ENCODE measurements at places on chromosomes 6 and 20. TPM values are rescaled to one million over a fixed set of nuclear protein-coding genes. Genes with fewer than 3 reads are reported as not detected.

- H3K36me3 ChIP-seq = no peaks in the 10 kb centered on the region
- no peak overlapping the region for H3K27ac ChIP-seq
- no peak overlapping the region for H3K4me3 ChIP-seq
These were observed 528.2 kb upstream of the MARCKS start for GRCh38 chr6:113328886-113329381.

The FAM210B gene
- total RNA-seq = 5.3 TPM

GRCh38 chr6:45293306-45293705 lies 34.8 kb upstream of the RUNX2 start:
- no peaks in the 10 kb centered on the region for H3K36me3 ChIP-seq
- H3K4me3 ChIP-seq = no peak overlapping the region
- H3K27me3 ChIP-seq = no peaks in the 10 kb centered on the region
- H3K27ac ChIP-seq = no peak overlapping the region
- DNase-seq = no peak
- peaks cover 17% of the 10 kb centered on the region for H3K4me1 ChIP-seq

The JAG1 gene
- total RNA-seq = not detected

The FAM162B gene
- total RNA-seq = not detected

DNA sequence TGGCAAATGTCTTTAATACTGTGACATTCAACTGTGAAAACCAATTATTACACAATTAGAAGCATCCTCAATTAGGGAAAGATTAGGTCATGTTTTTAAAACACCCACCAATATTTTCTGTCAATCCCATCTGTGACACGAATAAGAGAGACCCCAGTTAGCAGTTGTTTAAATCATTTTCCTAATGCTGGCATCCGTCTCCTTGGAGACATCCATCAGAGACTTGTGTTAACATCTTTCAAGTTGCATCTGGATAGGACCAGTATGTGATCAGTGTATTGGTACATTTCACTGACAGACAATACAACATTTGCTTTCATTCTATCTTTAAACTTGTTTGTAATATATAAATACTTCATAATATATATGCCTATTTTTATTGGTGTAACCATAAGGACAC lies 420.7 kb upstream of the RNF217 start:
- H3K4me3 ChIP-seq = no peak overlapping the region
- no peaks in the 10 kb centered on the region for H3K4me1 ChIP-seq
- no peak overlapping the region for H3K27ac ChIP-seq
- H3K36me3 ChIP-seq = no peaks in the 10 kb centered on the region
- no peak for DNase-seq
- H3K27me3 ChIP-seq = no peaks in the 10 kb centered on the region

The APCDD1L gene
- not detected for total RNA-seq

The EPB41L1 gene
- 0.64 TPM for total RNA-seq
